Stimulated activated CD8-positive, alpha-beta memory T cell treated with anti-CD3 and anti-CD28 coated beads, Interleukin-7, amount 100 ng/mL, for 4 hours (primary cell): ENCODE measurements at places on chromosomes 13 and 19.

DNA sequence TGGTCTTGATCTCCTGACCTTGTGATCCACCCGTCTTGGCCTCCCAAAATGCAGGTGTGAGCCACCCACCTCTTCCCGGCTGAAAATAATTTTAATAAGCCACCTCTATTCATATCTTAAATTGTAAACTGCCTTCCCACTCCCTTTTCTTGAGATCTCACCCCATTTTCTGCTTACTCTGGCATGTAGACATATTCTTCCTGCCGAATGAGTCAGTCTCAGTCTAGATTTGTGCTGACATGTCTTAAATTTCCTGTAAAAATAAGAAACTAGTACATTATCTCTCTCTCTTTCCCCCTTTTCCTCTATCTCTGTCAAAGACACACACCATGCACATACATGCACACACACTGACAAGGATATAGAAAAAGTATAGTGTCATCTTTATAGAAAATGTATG lies 60.9 kb downstream of the THSD1 start:
- no peak for DNase-seq

GRCh38 chr13:105543742-105544141 lies 991.7 kb downstream of the EFNB2 start:
- DNase-seq = no peak

GRCh38 chr19:49882643-49883042 lies 5.1 kb downstream of the TBC1D17 start:
- no peak for DNase-seq

DNA sequence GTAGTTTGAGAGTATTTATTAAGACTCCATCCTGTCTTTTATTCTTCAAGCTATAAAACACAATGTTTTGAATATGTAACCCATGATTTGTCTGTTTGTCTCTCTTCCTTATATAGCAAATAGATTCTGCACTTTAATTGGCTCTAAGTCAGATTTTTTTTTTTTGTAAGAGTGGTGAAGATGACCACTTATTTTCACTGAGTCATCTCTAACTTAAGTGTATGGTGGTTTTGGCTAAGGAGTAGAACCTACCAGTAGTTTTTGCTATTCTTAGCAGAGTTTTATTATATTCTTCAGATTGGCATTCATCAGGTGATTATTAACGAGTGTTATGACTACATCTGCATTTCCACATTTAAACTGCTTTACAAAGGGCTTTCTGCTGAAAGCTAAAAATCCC lies 194.7 kb downstream of the LMO7 start:
- DNase-seq = no peak

DNA sequence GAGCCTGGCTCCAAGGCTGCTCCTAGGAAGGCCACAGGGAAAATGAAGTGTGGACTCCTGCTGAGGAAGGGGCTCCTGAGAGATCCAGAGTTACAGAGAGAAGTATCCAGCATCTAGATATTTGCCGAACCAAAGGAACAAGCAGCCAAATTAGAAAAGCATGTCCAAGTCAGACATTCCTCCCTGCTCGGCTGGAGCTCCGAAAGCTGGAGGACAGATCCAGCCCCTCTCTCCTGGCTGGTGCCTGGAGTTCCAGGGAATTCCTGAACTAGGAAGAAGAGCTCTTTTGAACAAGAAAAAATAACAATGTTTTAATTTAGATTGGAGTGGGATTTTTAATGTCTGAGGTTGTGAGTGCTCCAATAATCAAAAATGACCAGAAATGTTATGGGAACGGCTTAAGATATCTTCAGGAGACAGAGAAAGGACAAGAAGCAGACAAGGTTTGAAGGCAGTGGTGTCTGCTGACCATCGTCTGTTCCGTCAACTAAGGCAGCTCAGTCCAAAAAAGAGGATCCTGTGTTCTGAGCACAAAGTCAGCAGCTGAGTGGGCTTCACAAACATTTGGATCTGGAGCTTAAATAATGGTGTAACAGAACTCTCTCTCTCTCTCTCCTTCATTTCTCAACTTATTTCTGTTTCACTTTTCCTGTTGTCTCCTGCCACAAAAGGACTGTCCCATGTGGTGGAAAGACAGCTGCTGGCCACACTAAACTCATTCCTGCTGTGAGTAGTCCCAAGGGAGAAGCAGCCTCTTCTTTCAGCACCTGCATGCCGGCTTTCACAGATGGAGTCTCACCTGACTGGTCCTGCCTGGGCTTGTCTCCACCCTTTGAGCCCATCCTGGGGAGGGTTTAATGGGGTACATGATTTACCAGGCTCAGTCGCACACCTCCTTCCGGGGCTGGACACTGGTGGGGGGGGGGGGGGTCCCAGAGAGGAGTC lies 31.5 kb upstream of the IRS2 start:
- DNase-seq = no peak

- no peak for DNase-seq
These were observed 4.4 kb downstream of the CILP2 start for GRCh38 chr19:19542507-19542906.

GRCh38 chr13:93951108-93951507 lies 528.4 kb downstream of the DCT start:
- no peak for DNase-seq

DNA sequence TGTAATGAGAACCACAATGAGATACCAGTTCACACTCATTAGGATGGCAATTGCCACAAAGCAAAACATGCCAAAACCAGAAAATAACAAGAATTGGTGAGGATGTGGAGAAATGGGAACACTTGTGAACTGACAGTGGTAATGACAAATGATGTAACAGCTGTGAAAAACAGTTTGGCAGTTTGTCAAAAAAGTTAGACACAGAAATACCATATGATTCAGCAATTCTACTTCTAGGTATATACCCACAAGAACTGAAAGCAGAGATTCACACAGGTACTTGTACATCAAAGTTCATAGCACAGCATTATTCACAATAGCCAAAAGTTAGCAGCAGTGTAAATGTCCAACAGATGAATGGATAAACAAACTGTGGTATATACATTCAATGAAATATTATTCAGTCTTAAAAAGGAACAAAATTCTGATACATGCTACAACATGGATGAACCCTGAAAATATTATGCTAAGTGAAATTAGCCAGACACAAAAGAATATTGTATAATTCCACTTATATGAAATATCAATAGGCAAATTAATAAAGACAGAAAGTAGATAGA lies 96.5 kb downstream of the UGGT2 start:
- DNase-seq = no peak

- no peak for DNase-seq
These were observed 1.2 kb downstream of the ADAMTSL5 start for GRCh38 chr19:1511318-1512317.

DNA sequence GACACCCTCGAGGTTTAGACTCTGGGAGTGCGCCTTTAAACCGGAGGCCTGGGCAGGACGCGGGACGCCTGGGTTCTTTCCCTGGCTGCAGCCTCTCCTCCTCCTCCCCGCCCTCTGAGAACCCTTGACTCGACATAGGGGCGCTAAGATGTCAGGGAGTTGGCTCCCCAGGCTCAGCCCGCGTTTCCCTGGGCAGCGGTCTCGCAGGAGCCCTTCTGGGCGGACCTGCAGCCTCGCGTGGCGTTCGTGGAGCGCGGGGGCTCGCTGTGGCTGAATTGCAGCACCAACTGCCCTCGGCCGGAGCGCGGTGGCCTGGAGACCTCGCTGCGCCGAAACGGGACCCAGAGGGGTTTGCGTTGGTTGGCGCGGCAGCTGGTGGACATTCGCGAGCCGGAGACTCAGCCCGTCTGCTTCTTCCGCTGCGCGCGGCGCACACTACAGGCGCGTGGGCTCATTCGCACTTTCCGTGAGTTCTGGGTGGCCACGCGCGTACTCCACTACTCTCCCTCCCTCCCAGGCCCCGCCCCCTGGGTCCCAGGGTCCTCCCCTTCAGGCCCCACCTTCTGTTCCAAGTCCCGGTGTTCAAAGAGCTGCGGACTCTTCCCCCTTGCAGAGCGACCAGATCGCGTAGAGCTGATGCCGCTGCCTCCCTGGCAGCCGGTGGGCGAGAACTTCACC lies 1.3 kb downstream of the ICAM5 start:
- DNase-seq = no peak

DNA sequence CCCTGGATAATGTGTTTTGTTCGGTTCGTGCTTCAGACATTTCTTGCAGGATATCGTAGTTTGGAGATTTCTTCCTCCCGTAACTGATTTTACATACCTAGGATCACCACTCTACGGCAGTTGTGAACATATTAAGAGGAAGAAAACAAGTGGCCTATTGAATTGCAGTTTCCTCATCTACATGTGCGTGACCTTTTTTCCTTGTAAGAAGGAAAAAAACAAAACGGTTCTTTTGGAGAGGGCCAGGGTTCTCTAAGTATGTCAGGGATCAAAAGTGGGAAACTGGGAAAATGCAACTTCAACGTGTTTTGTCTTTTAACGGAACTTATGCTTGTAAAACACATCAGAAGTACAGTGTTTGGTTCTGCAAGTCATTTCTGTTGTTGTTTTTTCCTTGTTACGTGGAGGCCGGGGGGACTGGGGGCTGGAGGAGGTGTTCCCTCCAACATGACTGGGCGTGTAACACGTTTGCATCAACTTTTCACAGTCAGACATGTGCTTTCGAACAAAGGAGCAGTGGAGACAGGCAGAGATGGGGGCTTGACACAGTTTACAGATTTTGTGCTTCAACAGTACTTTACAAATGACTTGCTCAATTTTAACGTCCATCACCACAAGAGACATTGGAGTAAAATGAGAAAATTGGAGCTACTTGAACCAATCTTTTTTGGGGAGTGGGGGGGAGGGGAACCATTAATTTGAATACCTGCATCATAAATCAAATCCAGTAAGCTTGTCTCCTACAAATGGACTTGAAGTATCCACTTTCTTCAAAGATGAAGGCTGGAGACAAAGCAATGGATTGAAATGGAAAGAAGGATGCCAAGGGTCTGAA lies 3.8 kb downstream of the ZC3H4 start:
- DNase-seq = peak; percentile 30

DNA sequence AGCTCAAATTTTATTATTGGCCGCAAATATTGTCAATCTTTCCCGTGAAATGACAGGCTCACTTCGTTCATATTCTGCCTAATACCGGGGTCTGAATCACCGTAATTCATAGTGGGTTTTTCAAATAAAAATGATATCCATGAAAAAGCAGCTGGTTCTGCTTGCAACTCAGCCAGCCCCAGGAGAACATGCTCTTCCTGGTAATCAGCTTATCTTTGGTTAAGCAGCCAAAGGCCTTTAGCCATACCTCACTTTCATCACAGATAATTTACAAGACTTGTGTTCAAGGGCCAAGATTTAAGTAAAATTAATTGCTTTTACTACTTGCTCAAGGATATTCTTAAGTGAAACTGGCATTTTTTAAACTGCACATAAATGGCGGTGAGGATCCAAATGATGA lies 22.5 kb downstream of the RNASEH2B start:
- DNase-seq = no peak

DNA sequence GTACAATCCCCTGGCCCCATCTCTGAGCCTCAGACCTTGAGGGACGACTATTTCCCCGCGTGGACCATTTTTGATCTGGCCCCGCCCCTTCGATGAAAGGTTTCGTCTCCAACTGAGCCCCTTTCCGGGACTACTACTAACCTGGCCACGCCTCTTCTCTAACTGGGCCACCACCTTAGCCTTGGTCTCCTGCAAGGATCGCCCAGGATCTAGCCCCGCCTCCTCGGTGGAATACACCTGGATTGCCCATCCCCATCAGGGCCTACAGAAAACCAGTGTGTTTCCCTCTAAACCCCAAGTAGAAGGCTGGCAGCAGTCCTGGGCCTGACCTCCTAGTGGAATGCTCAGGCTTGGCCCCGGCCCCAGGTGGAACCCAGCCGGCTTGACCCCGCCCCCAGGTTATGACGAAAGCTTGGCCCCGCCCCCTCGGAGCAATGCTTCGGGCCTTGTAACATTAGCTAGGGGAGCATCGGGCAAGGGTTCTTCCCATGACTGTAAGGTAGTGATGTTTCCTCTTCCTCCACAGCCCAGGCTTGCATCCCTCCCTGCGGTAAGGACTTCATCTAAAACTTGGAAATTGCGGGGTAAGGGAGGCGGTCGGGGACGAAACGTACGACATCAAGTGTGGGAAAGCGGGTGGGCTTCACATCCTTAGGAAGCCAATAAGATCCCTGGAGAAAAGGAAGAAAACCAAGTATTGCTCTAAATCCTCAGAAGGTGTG lies 9.1 kb downstream of the SPACA6 start:
- DNase-seq = no peak

DNA sequence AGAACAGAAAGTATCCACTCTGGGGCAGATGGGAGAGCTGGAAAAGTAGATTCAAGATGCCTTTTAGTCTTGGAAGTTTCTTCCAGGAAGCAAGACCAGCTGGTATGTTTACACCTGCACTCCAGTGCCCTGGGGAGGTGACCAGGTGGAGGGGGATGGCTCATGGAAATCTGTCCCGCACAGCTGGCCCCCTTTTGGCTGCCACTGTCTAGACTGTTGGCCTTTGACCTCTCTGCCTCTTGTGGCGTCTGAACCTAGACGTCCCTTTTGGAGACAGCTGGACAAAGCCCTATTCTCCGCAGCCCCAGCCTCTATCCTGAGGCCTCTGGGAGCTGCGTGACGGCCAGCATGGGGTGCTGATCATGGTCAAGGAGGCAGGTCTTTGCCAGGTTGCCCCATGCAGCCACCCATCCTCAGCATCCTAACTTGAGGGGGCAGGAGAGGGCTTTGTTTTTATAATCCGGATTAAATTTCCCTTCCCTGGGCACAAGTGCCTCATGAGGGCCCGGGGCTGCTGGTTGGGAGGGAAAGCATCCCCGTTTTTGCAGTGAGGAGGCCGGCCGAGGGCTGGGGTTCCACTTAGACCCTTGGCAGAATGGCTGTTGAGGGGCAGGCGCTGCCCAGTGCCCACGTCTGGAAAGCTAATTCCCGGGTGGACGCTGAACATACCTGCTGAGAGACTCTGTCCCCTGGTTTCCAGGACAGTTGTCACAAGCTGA lies 17.3 kb upstream of the GDF15 start:
- no peak for DNase-seq

GRCh38 chr13:99415851-99416331 lies 85.4 kb upstream of the TM9SF2 start:
- DNase-seq = no peak

GRCh38 chr19:18493440-18494266 lies 28.2 kb downstream of the ELL start:
- DNase-seq = no peak

GRCh38 chr19:43380771-43381386 lies 27.4 kb downstream of the CD177 start:
- DNase-seq = no peak

DNA sequence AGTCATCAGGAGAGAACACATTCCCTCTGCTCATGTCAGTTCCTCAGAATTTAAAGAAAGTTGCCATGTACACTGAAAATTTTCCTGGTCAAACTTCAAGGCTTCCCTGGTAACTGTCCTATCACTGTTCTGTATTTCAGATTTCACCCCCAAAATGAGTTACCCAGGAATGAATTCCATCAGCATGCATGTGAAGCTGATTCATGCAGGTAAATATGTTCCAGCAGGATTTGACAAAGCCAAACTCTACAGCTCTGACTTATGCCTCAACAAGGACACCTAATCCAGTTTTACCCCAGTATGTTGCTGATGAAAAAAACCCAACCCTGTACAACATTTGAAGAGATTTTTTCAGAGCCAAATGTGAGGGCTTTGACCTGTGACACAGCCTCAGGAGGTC lies 21.5 kb downstream of the LIG4 start:
- no peak for DNase-seq

GRCh38 chr19:51441410-51442390 lies 16.6 kb downstream of the SIGLEC8 start:
- peak; percentile 93 for DNase-seq
